NCI-H146 (cell line): ENCODE measurements at places on chromosomes 5 and 9.

DNA sequence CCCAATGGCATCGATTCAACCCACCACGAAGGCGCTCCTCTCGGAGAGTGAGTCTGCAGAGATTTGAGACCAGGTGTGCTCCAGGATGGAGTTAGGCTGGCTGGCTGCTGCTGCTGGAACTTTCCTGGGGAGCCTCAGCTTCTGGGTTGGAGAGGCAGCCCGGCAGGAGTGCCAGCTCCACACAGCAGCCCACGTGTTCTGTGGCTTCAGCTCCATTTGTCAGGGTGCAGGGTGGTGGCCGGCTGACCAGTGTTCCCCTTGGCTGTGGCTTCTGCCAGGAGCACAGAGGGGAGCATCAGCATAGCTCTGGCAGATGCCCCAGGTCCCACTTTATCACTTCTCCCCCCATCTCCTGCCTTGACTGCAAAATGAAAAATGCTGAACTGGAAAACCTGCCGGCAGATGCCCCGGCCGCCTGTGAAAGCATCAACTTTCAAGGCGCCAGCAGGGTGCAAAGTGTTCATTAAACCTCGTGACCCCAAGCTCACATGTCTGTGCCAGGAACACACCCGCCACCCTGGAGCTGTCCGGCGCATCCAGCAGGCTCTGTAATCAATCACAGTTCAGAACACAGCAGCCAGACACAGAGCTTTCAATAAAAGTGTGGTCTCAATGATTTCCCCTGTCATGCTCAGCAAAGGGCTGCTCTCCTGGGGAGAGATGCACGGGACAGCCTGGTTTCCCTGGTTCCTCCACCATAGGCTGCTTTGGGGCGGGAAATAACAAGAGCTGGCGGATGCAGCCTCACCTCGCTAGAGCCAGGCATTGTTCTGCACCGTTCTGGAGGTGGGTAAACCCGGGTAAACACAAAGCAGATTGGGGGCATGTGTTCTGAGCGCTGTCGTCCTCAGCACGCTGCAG, 53.2 kb downstream of the TRIP13 start:
- peak; percentile 54 for DNase-seq

- DNase-seq = peak; percentile 1
Observed at GRCh38 chr5:170623576-170624181, 119.9 kb downstream of the KCNIP1 start.

DNA sequence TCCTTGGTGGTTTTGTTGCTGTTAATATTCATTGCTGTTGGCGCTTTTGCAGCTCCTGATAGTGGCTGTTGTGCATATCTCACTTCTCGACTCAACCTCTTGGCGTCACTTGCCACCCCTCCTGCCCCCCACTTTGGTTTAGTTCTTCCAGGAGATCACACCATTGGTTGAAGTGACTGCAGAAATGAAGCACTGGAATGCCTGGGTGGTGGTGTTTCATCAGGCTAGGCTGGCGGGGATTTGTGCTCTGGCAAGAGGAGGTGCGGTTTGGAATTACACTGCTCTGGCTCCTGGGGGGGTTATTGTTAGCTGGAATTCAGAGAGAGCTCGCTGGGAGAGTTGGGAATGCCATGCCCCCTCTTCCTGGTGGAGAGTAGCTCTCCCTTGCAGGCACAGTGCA, 11.5 kb downstream of the PRRC2B start:
- no peak for DNase-seq

DNA sequence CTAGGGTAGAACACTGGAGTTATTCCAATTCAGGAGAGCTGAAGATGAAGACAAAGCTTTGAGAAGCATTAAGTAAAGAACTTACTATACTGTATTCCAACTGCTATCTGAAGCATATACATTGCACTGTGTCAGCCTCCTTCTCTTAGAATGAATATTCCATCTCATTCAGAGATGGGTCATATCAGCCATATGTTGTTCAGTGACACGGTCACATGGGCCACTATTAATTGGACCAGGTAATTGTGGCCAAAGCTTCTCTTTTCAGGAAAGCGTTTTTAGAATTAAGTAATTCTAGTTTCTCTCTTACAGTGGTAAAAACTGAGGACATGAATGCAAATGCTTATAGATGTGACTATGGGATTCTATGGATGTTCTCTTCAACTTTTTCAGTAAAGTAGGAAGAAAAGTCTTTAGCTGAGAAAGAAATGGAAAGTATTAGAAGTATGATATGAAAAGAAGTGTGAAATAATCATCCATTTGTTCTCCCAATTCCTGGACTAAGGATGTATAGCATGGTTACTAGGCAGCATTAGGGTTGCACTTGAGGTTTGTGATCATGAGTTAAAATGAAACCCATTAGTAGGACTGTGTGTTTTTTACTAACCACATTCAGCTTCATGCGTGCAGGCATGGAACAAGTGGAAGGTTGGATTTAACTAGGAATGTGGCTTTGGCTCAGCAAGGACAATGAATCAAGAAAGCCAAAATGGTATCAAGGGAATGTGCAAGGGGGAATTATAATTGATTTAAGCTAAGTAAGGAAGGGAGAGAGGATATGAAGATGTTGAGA, 40.9 kb downstream of the CETN3 start:
- DNase-seq = no peak

DNA sequence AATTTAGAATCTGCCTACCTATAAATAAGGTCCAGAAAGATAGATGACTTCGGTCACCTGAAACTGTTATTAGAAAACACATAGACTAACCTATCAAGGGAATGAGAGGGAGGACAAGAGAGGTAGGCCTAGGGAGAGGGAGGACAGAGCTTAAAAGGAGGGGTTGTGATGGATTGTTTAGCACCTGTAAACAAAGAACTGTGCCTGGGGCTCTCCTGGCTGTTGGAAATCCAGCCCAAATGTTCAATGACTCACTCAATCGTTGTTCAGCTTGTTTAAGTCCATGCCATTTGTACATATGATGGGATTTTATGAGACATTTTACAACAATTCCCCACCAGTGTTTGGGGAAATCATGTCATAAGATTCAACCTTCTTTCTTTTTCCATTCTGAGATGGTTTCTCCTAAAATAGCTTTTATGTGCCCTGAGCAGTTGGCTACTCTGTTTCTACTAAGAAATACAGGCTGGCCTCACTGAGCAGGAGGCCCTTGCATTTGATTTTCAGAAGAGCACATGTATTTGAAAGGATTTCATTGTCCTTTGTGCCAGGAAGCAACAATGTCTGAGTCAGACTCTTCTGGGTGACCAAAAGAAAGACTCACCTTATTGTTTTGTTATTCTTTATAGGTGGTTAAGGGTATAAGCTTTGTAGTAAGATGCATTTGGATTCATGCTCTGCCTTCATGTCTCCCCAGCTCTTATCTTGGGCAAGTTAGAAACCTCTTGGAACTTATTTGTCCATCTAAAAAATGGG, 48.2 kb upstream of the GPR151 start:
- peak; percentile 5 for DNase-seq

DNA sequence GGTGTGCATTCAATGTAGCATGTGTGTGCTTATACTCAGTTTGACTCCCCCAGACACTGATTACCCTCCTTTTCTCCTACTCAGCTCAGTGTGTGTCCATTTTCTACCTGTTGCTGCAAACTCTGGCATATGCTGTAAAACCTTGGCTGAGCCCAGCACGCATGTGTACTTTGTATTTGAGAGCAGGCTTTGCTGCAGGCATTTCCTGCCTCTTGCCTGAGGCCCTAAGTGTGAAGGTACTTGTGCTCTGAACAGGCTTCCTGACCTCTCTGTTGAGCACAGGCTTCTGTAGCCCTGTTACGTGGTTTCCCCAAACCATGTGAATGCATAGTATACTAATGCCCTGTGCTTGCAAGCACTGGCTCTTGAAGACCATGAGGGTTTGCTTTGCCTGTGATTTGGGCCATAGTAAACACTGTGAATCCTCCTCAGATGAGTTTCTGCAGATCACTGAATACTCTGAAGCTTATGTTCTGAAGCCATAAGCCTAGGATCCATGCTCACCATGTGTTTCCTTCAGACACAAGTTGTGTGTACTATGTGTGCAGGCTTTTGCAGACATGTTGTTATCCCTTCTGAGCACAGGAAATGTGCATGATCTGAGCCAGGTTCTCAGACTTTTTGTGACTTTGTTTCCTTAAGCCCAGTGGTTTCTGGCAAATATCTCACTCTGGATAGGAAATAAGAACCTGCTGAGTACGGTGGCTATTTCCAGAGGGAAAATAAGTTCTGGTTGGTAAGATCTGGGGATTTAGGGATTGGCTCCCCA, 124.9 kb upstream of the RUSC2 start:
- DNase-seq = no peak

DNA sequence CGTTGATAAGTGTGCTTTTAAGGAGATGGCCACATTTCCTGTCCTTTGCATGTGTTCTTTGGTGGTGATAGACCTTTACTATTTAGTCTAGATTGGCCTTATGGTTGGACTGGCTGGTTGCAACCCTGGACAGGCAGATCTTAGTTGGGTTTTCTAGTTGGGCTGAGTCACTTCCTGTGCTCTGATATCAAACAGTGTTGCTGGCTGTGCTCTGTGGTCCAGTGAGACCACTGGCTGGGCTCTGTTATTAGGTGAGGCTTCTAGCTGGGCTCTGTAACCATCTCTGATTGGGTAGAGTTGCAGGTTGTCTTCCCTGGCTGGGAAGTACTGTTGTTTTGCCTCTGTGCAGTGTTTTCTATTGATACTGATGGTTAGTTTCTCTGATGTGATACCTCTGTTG, 432.5 kb downstream of the LRRC70 start:
- no peak for DNase-seq

- DNase-seq = no peak
Observed at GRCh38 chr5:39073767-39074016, 507 bp downstream of the RICTOR start.

DNA sequence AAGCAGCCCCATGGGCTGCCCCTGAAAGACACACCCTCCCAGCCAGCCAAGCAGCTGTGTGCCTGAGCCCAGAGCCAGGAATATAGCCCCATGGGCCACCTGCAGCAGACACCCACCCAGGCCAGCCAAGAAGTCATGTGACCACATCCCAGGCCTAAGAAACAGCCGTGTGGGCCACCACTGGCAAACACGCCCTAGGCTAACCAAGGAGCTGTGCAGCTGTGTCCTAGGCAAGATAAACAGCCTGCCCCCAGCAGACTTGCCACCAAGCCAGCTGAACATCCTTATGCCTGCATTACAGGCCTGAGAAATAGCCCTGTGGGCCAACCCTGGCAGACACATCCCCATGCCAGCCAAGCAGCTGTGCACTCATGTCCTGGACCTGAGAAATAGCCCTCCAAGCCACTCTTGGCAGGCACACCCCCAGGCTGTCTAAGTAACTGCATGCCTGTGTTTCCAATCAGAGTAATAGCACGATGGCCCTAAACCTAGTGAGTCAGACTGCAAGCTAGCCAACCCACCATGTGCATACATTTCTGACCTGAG, 143.0 kb downstream of the ADAMTS6 start:
- DNase-seq = no peak

DNA sequence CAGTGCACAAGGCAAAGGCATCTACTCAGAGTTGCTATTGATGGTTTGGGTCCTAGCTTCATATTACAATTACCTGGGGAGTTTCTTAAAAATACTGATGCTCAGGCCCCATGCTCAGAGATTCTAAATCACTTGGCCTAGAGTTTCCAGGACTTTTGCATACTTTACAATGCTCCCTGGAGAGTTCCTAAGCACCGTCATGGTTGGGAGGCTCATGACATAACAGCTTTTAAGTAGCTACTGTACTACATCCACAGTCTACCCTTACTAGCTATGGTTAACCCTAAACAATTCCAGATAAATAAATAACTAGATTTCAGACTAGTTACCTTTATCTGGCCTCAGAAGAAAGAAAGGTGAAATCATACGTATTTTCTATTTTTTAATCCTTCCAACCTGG, 414.4 kb downstream of the PDE4D start:
- no peak for DNase-seq

DNA sequence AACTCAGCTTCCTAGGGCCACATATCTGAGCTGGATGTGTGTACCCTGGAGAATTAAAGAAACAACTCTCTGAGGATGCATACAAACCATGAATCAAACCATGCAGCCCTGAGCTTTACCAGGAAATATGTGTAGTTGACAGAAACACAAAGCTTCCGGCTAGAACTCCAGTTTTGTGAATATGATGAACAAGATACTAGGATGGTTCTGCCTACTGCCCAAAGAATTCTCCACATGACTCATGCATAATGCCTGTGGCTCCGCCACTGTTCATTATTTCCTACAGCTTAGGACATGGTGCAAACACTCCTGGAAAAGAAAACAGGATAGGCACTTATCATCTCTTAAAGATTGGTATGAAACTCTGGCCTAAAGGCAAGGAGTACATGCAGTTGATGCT, 343.4 kb downstream of the DNAH5 start:
- DNase-seq = no peak

DNA sequence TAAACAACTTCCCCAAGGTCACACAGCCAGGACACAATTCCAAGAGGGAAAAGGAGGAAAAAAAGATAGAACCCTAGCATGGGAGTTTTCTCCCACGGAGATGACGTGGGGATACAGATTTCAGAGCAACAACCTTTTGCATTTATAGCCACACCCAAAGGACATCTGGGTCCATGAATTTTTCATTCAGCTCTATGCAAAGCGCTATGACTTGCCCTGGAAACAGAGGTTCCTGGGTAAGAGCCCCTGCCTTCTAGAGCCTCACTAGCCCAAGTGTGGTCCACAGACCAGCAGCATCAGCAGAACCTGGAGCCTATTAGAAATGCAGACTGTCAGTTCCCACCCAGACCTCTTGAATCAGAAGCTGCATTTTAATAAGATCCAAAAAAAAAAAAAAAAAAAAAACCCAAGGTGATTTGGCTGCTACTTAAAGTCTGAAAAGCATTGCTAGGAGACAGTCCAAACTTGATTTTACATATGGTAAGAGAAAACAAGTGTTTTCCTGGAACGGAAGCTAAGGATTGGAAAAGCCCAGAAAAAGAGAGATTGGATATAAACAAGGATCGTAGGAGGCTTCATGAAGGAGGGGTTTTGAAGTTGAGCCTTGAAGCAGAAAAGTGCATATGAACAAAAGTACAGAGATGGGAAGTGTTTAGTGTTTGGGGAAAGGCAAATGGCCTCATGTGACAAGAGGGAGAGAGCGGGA, 17.6 kb upstream of the ADAM19 start:
- no peak for DNase-seq

DNA sequence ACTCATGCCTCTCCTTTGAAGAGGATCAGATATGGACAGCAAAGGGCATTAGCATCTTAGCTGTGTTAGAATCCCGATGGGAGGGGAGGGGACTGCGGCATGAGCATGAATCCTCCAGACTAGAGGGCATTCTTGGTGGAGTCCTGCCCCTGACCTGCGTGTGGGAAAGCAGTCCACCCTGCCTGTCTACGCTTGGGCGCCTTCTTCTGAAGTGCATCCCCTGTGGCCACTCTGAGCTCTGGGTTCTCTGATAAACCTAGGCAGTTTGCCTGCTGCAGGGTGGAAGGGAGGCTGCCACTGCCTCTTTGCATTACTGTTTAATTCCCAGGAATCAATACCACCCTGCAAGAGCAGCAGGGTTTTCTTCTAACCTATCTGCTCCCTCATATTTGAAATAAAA, 169.3 kb downstream of the INSYN2B start:
- DNase-seq = no peak

DNA sequence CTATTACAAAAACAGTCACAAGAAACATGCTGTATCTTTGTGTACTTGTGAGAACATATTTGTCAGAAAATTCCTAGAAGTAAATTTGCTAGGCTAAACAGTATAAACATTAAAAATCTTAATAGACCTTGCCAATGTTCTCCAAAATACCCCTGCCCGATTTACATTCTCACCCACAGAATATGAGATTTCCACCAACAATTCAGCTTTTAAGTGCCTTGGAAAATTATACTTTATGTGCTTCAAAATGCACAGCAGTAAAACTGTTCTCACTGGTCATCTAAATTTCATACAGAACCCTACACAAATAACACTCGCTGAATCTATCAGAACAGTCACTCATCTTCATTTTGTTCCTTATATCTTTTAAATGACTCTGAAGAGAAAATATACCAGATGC, 5.5 kb downstream of the MLLT3 start:
- no peak for DNase-seq
